ENCODE measurements at places on chromosomes 16 and 17. TPM values are rescaled to one million over a fixed set of nuclear protein-coding genes. Genes with fewer than 3 reads are reported as not detected.

Gene CHD9NB
- 0.48 TPM for total RNA-seq

Gene NPIPA2
- total RNA-seq = 7.4 TPM

Gene CACNG1
- total RNA-seq = not detected

GRCh38 chr16:12500771-12501170 lies 302.9 kb downstream of the CPPED1 start:
- DNase-seq = peak; percentile 72

GRCh38 chr16:84759061-84759460 lies 59.3 kb downstream of the USP10 start:
- DNase-seq = no peak

DNA sequence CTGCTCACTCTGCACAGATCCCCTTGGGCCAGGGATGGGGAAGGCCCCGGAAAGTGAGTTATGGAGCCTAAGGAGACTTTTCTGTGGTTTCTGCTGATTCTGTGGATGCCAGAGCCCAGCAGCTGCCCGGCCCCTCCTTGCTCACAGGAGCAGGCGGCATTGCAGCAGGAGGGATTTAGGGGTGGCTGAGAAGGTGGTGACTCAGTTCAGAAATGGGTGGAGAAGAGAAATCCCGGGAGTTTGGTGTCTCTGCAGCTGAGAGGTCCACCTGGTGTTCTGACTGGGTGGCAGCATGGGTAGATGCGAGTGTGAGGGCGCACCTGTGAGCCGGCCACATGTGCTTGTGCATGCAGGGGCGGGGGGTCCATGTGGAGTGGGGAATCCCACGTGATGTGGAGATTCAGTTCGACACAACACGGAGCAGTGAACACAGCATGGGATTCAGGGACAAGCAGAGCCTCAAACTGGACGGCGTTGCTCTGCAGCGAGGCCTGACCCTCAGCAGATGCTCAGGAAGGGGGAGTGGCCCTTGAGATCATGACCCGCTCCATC lies 16.0 kb upstream of the SPPL2C start:
- no peak for DNase-seq

DNA sequence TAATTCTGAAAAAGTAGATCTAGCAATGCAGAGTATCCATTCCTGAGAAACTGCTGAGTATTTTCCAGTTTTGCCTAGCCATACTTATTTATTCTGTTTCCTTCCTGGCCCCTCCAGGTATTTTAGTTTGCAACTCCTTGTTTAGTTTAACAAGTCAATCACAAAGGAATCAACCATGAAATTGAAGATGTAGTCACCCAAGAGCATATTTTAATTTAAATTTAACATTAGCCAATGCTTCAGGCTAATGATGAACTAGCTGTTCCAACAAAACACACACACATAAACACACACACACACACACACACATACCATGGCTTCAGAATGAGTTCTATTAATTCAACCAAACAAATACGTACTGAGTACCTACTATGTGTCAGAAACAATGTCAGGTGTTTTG lies 332.8 kb upstream of the ERCC4 start:
- DNase-seq = no peak

- DNase-seq = peak; percentile 80
Observed at GRCh38 chr17:58276423-58276822, 4.3 kb downstream of the MPO start.
